ENCODE measurements at places on chromosomes 5 and 9. TPM values are rescaled to one million over a fixed set of nuclear protein-coding genes. Genes with fewer than 3 reads are reported as not detected.

DNA sequence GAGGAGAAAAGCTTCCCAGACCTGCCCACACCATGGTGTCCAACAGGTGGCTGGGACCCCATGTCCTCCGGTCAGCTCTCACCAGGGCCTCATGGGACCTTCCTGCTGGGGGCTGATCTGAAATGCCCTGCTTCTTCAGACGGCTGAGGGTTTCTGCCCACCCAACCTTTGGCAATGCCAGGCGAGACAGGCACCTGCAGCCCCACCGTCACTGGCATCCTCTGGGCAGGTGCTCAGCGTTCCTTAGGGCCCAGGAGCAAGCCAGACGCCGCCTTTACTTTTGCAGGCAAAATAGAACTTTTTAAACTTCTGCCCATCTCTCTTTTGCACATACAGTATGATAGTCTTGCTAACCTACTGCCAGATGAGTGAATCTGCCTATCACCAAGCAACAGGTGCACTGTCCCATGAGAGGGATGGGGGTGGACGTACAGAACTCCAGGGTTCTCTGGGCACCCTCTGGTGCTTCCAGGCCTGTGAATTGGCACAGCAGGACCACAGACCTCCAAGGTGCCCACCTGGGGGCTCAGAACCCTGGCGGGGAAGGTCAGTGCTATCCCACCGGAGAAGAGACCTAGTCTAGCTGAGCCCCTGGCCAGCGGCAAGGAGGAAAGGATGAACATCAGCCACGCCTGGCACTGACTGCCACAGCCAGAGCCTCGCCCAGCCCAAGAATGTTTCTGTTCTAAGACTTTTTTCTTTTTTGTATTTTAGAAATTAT is 7.5 kb downstream of the OBP2B start:
- DNase-seq = no peak

DNA sequence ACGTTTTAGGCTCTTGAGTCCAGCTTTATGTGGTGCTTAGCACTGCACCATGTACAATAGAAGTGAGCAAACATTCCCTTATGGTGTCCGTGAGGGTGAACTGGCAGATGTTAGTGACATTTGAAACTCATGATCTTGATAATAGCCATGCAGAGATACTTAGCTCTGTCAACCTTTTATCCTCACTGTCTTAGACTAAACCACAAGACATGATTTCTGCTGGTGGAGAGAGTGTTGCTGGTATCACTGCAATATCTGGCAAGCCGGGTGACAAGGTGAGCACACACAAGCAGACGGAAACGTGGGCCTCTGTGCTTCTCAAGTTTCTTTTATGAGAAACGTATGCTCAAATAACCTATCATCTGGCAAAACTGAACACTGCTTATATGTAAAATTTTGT is 68.4 kb downstream of the CAST start:
- DNase-seq = no peak

DNA sequence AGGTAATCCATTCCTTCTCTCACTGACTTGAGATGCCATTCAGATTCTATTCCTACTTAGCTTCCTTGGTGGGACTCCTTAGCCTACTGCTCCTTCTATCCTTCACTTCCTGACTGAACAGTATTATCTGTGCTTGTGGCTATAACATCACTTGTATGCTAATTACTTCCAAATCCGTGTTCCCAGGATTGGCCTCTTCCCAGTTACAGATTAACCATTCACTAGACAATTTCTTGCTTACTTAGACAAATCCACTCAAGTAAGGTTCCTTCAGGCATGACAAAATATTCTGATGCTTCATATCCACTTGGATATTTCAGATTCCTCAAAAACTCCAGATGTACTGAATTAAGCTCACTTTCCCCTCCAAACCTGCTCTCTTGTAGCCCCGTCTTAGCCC is 18.3 kb downstream of the LIFR start:
- DNase-seq = no peak

CARD19 gene
- total RNA-seq = 26.4 TPM

GRCh38 chr9:34375901-34376595 is 650 bp downstream of the MYORG start:
- DNase-seq = peak; percentile 67

PCDHB12 gene
- 1.6 TPM for total RNA-seq

PCDHA13 gene
- 2.3 TPM for total RNA-seq

Data from Calu3 (cell line).